Activated T-cell treated with anti-CD3 and anti-CD28 coated beads, Interleukin-2, amount 50 U/mL, for 24 hours (primary cell): ENCODE measurements at places on chromosomes 6 and 20.
A peak's percentile ranks its signal among the peaks of the same experiment; 100 is the strongest.

DNA sequence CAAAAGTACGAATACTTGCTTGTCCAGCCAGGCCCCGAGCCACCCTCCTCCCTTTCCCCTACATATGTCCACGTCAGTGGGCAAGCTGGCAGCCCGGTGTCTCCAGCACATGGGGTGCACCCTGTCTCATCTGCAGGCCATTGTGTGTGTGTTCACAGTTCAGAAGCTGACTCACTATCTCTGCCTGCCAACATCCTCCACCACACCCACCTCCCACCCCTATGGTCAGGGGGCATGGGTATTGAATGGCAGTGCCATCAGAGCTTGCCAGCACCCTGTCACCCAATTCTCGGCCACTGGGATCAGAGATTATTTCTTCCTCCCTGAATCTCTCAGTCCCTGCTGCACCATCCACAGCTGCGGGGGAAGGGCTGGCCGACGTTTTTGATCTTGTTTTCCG, 195.7 kb downstream of the FARS2 start:
- DNase-seq, result no peak

DNA sequence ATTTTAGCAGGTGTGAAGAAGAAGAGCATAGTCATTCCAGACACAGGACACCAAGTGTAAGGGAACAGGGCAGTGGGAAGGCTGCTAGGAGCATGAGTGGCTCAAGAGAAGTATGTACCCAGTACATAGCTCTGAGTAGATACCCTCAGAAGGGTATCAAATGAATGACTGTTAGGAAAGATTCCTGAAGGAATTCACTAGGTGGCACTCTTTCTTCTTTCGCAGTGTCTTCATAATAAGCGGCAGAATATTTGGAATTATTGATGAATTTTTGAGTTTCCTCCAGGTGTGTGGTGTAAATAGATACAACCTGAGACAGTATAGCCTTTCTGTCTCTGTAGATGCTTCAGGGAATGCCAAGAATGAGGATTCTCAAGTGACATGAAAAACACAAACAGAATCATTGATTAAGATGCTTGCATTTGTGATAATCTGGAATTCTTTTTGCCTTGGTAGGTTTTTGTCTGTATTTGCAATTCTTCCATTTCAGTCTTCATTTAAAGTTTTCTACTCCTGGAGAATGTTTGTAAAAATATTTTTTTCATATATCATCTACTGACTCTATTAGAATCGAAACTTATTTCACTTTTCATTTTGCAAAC, 264.3 kb upstream of the RIMS1 start:
- DNase-seq, result no peak

DNA sequence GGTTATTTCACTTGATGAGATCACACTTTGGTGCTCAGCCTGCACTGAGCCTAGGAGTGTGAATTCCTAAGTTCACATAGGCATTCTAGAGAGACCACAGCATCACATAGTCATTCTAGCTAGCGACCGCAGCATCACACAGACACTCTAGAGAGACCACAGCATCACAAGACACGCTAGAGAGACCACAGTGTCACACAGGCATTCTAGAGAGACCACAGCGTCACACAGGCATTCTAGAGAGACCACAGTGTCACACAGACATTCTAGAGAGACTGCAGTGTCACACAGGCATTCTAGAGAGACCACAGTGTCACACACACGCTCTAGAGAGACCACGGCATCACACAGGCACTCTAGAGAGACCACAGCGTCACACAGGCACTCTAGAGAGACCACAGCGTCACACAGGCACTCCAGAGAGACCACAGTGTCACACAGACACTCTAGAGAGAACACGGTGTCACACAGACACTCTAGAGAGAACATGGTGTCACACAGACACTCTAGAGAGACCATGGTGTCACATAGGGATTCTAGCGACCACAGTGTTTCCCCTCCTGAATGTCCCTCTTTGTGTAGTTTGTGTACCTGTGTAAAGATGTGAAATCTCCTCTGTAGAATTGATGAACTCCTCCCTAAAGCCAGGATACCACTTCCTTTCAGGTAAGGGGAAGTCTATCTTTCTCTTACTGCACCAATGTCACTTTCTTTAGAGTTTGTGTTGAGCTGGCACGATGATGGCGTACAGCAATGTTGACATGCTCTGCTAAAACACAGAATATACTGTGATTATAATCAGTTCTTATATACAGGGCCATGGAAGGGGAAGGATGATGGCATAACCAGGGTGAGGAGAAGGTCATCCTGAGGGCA, 169.4 kb downstream of the ZDHHC14 start:
- DNase-seq, result no peak

GRCh38 chr6:169852504-169853195, 101.2 kb downstream of the ERMARD start:
- DNase-seq, result no peak

DNA sequence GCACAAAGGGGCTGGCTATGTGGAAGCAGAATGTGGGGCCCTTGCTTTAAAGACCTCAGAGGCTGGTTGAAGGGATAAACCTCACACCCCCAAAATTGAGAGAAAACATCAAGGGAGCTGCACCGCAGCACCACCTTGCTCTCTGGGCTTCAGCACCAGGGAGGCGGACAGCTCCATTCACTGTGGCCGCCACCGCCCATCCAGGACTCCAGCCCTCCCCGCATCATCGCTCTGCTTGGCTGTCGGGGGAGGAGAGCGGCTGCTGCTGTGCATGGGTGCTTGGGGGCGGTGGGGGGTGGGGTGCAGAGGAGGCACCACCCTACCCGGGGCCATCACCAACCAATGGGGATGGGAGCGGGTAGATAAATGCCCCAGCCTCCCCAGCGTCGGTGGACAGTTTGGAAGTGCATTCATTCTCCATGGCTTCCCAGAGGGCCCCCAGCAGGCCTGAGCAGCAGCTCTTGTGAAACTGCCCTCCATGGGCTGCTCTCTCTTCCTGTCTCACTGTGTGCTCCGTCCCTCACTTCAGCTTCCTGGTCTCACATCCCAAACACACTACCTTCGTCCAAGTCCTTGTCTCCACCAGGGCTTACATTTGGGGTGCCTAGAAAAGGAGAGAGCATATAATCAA, 75.7 kb upstream of the BHLHE23 start:
- peak; percentile 51 for DNase-seq

- DNase-seq, result no peak
These were observed 169.9 kb upstream of the HDDC2 start for GRCh38 chr6:125471667-125472066.

- DNase-seq, result no peak
These were observed 177.2 kb upstream of the DTNBP1 start for GRCh38 chr6:15839969-15840541.

GRCh38 chr20:33796263-33796906, 14.8 kb upstream of the CHMP4B start:
- DNase-seq, result no peak

DNA sequence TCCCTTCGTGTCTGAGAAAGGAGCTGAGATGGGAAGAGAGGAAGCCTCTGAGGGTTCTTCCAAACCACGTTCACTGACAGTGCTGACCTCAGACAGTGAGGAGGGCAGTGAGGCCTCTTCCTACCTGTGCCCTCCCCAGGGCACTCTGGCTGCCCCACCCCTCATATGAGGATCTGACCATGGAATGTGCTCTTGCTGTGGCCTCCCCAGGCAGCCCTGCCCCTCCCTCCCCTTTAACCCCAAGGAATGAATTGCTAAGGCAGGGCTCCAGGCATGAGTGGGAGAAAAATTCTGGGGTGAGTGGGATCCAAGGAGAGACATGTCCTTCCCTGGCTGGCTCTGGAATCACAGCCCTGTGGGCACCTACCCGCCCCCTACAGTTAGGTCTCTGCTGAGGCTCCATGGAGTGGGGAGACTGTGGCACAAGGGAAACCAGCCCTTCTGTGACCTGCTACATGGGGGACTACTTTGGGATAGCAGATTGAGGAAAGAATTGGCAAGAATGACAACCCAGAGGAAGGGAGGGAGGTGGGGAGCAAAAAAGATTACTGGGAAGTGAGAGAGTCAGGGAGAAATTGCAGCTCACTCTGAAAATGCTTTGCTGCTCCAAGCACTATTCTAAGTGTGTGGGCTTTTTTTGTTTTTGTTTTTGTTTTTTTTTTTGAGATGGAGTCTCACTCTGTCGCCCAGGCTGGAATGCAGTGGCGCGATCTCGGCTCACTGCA, 29.4 kb downstream of the TNXB start:
- DNase-seq, result no peak

- DNase-seq, result no peak
These were observed 378.4 kb upstream of the RUNX2 start for GRCh38 chr6:44949596-44950201.

- DNase-seq, result no peak
These were observed 470.4 kb downstream of the CDH26 start for GRCh38 chr20:60428651-60429050.
